ENCODE measurements at places on chromosomes 5 and 9. TPM values are rescaled to one million over a fixed set of nuclear protein-coding genes. Genes with fewer than 3 reads are reported as not detected.

DNA sequence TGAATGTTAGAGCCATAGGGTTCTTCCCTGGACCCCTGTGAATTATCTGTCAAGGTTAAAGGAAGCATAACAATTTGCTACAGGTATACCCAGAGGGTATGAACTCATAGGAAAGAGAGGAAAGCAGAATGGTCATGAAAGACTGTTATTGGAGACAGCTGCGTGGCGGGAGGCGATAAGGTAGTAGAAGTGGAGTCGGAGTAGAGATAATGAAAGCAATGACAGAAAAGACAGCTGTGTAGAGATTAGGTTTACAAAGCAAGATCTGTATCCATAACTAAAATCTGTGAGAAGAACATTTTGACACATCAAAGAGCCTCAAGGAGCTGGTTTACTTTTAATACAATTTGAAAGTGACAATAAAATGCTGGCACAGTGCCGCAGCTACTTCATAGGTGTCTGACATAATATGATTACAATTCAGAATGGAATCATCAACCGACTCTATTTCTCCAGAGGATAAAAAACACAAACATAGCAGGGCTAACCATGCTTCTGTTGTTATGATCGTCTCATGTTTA lies 603.9 kb downstream of the CDH12 start:
- DNase-seq = no peak

GRCh38 chr9:97556721-97557605 lies 55.5 kb downstream of the TMOD1 start:
- DNase-seq = no peak

Gene SERF1A
- total RNA-seq = 3.4 TPM

Gene STK32A
- total RNA-seq = 0.77 TPM

Gene SRD5A1
- 34.9 TPM for total RNA-seq

GRCh38 chr5:147876626-147877025 lies 1.9 kb upstream of the SCGB3A2 start:
- no peak for DNase-seq

DNA sequence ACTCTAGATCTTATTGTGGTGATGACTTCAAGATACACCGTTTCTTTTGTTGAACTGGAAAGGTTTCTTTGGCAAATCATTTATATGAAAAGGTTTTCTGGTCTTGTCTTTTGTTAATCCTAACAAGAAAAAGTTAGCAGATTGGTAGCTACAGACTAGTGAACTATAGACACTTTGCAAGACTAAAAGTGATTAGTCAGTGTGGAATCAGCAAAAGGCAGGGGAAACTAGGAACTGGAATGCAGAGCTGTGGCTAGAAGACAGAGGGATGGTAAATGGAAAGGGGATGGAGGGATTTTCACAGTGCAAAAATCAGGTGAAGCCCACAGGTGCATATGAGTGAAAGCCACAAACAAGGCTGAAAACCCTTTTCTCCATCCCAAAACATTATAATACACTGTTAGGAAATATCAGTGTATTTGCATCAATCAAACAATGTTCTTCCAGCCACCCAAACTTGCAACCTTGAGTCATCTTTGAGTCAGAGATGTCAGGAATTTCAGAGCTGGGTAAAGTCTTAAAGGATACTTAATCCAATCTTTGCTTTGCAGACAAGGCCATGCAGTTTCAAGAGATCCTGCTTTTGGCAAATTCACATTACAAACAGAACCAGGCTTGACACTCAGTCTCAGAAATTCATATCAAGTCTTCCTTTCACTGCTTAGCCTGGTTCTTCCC lies 52.7 kb downstream of the PLK2 start:
- DNase-seq = no peak

DNA sequence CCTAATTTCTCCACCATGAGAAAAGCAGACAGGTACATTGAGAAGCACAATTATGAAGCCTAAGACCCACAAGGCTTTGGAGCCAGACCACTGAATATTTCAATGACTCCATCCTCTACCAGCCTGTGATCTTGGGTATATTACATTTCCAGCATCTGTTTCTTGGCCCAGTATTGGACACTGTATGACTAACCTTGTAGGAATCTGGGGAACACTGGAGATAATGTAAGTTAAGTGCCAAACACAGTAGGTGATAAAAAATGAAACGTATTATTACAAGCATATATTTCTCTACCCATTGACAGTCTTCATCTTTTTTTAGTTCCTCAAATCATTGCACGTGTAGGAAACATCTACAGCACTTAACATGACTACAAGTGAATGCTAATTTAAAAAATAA lies 28.6 kb upstream of the FEM1C start:
- no peak for DNase-seq

GRCh38 chr9:74760031-74760700 lies 127.6 kb downstream of the TRPM6 start:
- DNase-seq = peak; percentile 83

GRCh38 chr5:131538177-131538593 lies 96.8 kb downstream of the RAPGEF6 start:
- DNase-seq = peak; percentile 40

GRCh38 chr5:90530736-90531487 lies 1.5 kb upstream of the LYSMD3 start:
- no peak for DNase-seq

GRCh38 chr5:61334868-61335615 lies 3.0 kb downstream of the ZSWIM6 start:
- no peak for DNase-seq

DNA sequence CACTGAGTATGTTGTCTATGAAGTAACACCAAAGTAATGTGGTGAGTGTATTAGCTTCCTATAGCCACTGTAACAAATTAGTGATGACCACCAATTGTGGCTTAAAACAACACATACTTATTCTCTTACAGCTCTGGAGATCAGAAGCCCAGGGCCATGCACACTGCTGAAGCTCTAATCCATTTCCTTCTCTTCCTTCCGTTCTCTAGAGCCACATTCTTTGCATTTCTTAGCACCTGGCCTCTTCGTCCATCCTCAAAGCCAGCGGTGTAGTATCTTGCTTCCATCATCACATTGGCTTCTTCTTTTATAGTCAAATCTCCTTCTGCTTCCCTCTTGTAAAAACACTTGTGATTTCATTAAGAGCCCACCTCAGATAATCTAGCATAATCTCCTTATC lies 230.3 kb upstream of the RFX3 start:
- DNase-seq = no peak

- no peak for DNase-seq
Measured at GRCh38 chr9:124462739-124463138, 12.5 kb downstream of the ADGRD2 start.

DNA sequence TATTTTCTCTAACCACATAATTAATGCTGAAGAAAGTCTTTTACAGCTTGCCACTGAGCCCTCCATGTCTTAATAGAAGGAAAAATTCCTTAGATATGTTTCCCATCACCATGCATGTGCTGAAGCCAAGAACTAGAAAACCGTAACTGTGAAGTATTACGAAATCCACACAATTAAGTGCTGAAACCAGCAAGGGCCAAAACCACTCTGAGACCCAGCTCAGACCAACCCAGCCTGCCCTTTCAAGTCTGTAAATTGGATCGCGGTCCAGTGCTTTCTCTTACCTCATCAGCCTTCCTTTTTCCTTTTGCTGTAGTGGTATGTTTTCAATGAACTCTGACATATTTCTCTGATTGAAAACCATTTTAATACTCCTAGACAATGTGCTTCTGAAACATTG lies 26.3 kb downstream of the SEMA5A start:
- DNase-seq = peak; percentile 45

GRCh38 chr5:66945389-66946349 lies 250.9 kb downstream of the CD180 start:
- DNase-seq = no peak

DNA sequence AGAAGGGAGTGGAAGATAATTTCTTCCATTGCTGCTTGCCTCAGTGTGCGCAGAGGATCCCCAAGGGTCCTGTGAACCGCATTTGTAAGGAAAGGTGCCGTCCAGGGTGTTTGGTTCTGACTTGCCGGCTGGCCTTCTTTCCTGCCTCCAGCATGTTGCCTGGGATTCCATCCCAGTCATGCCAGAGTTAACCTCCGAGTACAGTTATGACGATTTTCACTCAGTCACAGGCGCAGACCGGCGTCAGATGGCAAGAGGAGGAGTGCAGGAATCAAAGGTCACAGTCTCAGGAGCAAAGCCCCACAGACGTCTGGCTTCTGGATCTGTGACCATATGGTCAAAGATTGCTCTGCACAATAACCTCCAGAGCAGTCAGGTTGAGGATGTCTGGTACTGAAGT lies 5.9 kb upstream of the GADD45G start:
- no peak for DNase-seq

GRCh38 chr5:135364421-135365262 lies 34.4 kb downstream of the MACROH2A1 start:
- DNase-seq = no peak

DNA sequence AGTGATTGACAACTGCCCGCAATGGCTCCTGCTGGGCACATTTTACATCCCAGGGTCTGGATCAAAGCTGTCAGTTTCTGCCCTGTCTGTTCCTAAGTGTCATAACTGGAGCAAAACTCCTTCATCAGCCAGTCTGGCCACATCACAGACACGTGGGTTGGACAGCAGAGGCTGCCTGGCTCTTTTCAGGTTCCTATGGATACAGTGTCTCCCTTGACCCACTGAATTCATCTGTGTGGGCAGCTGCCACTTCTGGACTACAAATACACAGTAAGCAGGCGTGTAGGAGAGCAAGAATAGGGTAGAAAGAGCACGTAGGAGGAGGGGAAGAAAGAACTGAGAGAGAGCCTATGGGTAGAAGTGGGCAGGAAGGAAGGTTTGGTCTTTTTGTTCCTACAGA lies 238.0 kb downstream of the ENC1 start:
- DNase-seq = no peak

Gene SPATA31D3
- total RNA-seq = not detected

Gene GRIN3A
- not detected for total RNA-seq

DNA sequence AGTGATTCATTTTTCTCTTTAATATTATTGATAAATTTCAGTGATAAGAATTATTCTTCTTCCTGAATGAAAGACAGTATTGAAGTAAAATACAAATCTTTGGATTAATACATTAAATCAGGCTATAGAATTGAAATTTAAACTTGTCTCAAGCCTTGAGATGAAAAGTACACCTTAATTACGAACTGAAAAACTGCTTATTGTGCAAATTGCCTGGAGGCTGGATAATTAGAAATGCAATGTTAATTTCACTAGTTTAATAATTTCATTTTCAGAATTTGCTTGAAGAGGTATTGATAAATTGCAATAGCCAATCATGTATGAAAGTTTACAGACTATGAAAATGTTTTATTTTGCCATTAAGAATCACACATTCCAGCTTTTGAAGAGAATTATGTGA lies 11.0 kb upstream of the CCNH start:
- no peak for DNase-seq

Gene RXRA
- 12.8 TPM for total RNA-seq

- no peak for DNase-seq
Measured at GRCh38 chr9:77710316-77710715, 62.2 kb upstream of the GNA14 start.

Gene DEPDC1B
- total RNA-seq = 41.6 TPM

DNA sequence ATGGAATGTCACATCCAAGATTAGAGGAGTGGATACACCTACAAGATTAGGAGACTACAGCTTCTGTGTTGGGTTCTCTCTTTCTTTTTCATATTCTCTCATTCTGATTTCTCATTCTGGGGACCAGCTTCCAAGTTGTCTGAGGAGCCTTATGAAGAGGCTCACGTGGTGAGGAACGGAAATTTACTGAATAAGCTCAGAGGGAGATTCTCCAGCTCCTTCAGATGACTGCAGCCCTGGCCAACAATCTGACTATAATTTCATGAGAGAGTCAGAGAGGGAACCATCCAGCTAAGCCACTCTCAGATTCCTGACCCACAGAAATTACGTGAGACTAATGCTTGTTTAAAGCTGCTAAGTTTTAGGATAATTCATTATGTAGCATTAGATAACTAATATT lies 27.1 kb upstream of the TENT2 start:
- DNase-seq = no peak

Gene ADCY2
- not detected for total RNA-seq

DNA sequence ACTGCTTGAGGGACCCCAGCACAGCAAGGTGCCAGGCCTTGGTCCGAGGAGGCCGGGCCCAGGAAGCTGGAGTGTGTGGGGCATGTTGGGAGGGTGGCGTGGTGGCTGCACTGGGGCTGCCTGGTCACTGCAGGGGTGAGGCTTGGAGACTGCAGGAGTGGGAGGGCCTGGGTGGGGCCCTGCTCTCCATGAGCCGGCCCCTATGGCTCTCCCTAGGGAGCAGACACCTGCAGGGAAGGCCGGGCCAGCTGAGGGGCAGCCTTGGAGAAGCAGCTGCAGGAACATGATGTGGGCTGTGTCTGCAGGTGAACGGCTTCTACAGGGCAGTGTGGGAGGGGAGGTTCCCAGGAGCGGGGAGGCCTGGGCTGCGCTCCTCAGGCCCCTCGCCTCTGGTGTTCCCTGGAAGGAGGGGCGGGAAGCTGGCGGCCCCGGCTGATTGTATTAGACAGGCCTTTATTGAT lies 41.7 kb upstream of the TMEM250 start:
- no peak for DNase-seq

GRCh38 chr9:86577420-86578333 lies 223.5 kb upstream of the TUT7 start:
- no peak for DNase-seq

Gene PCDHGA12
- 0.14 TPM for total RNA-seq

DNA sequence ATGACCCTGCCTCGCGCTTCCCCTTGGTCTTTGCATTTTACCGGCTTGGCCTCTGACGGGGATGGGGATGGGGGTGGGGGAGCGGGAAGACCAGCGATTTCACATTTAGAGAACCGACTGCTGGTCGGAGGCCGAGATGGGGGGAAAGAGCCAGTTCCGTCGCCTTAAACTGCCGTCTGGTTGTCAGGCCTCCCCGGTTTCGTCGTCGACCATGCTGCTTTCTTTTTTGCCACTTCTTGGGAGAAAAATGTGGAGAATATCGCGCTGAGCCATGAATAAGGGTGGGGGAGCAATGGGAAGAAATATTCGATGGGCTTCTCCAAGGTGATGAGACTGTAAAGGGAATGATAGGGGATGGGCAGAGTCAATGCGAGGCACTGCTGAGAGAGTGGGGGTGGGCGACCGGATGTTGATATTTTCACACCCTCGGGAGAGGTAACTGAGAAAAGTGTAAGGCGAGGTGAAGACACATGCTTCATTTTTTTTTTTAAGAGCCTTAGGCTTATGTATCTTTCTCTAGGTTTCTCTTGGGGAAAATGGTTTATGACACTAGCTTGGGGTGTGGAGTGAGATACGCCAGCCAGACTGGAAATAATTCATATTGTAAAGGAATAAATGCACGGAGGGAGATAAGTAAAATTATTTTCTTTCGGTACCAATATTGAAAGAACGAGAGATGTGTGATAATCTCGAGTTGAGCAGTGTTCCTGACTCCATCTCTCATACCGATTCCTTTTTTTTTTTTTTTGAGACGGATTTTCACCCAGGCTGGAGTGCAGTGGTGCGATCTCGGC lies 1.1 kb downstream of the KIF2A start:
- DNase-seq = peak; percentile 13

- DNase-seq = no peak
Measured at GRCh38 chr9:69943148-69943806, 100.4 kb upstream of the MAMDC2 start.

DNA sequence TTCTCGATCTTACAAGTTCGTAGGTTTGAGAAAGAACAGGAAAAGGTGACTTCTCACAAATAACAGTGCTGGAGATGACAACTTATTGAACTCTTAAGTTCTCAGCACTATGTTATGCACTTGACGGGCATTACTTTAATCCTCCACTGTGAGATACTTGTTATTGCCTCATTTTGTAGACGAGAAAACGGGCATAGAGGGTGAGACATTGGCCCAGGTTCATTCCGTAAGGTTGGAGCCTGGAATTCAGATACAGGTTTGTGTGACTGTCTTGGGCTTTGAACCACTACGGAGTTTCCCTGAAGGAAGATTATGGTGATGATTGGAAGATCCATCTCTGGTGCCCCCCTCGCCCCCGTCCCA lies 657 bp downstream of the MAT2B start:
- no peak for DNase-seq

GRCh38 chr5:179824745-179825112 lies 4.0 kb downstream of the SQSTM1 start:
- no peak for DNase-seq
